Osteocyte (in vitro differentiated cells): ENCODE measurements at places on chromosomes 16 and 17. TPM values are rescaled to one million over a fixed set of nuclear protein-coding genes. Genes with fewer than 3 reads are reported as not detected.

DNA sequence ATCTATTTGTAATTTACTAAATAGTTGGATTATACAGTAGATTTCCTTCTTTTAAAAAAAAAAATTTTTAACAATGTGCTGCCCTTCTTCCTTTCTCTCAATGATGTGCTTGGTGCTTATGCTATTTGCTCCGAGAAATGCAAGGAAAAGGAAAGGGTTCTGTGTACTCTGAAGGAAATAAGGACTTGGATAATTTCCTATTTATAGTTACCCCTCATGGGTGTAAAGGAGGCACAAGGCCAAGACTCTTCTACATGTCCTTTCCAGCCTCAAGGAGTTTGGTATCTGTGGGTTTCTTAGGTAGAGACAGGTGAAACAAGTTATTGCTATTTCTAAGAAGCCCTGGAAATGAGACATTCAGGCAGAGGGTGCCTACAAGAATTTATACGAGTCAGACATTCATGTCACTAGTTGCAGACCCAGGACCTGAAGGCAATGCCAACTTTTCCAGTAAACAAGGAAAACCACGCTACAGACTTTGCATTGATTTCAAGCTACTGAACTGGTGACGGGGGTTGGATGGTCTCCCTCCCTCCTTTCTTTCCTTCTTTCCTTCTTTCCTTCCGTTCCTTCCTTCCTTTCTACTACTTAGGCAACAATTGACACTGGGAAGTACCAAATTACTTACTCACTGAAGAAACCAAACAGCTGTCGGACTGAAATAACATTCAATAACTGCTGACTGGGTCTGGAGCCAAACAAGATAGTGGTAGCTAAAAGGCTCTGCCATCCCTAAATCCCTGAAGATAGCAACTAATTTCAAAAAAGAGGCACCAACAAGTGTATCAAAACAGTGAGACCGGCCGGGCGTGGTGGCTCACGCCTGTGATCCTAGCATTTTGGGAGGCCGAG is 33.8 kb upstream of the GHDC start:
- no peak overlapping the region for H3K4me3 ChIP-seq
- H3K27me3 ChIP-seq, result no peaks in the 10 kb centered on the region
- no peak for DNase-seq

Gene CD7
- total RNA-seq, result 1.0 TPM in 2 replicates

Gene CDK5R1
- total RNA-seq, result 1.4 and 1.8 TPM in 2 replicates

Gene DHODH
- 6.2 and 7.4 TPM in 2 replicates for total RNA-seq

- peaks cover 2% of the 10 kb centered on the region for H3K36me3 ChIP-seq
- peaks cover 13% of the 10 kb centered on the region for H3K4me1 ChIP-seq
- no peaks in the 10 kb centered on the region for H3K27me3 ChIP-seq
- DNase-seq, result no peak
These were observed 346.9 kb downstream of the FOXL1 start for GRCh38 chr16:86925067-86925791.

Gene ALOX15B
- not detected in 2 replicates for total RNA-seq

Gene AGRP
- total RNA-seq, result not detected in 2 replicates

- no peak for DNase-seq
- H3K36me3 ChIP-seq, result no peaks in the 10 kb centered on the region
- H3K4me1 ChIP-seq, result peaks cover 36% of the 10 kb centered on the region
- no peak overlapping the region for H3K4me3 ChIP-seq
These were observed 135.4 kb upstream of the AXIN2 start for GRCh38 chr17:65696739-65697394.

GRCh38 chr16:55045756-55046460 is 115.2 kb downstream of the IRX5 start:
- no peaks in the 10 kb centered on the region for H3K36me3 ChIP-seq
- H3K4me3 ChIP-seq, result no peak overlapping the region
- no peak overlapping the region for H3K27ac ChIP-seq
- no peaks in the 10 kb centered on the region for H3K4me1 ChIP-seq
- H3K27me3 ChIP-seq, result no peaks in the 10 kb centered on the region

GRCh38 chr17:83058266-83058798 is 21.1 kb upstream of the METRNL start:
- no peak for DNase-seq
- H3K4me1 ChIP-seq, result peaks cover 9% of the 10 kb centered on the region
- H3K27me3 ChIP-seq, result no peaks in the 10 kb centered on the region
- no peaks in the 10 kb centered on the region for H3K36me3 ChIP-seq
- no peak overlapping the region for H3K4me3 ChIP-seq
- no peak overlapping the region for H3K27ac ChIP-seq

Gene METTL2A
- 22.0 and 24.3 TPM in 2 replicates for total RNA-seq

GRCh38 chr16:84836234-84836647 is 16.5 kb downstream of the CRISPLD2 start:
- H3K36me3 ChIP-seq, result no peaks in the 10 kb centered on the region
- no peaks in the 10 kb centered on the region for H3K27me3 ChIP-seq
- H3K4me3 ChIP-seq, result no peak overlapping the region
- DNase-seq, result peak; percentile 95
- H3K27ac ChIP-seq, result peak overlapping the region; percentile 91

Gene SHISA9
- total RNA-seq, result 0.05 TPM in 1 of 2 replicates, not detected in the other

- no peak overlapping the region for H3K4me3 ChIP-seq
- H3K27me3 ChIP-seq, result no peaks in the 10 kb centered on the region
- H3K36me3 ChIP-seq, result peaks cover 27% of the 10 kb centered on the region
- no peak overlapping the region for H3K27ac ChIP-seq
- DNase-seq, result no peak
- H3K4me1 ChIP-seq, result peaks cover 1% of the 10 kb centered on the region
These were observed 27.9 kb downstream of the CPPED1 start for GRCh38 chr16:12775656-12776236.

DNA sequence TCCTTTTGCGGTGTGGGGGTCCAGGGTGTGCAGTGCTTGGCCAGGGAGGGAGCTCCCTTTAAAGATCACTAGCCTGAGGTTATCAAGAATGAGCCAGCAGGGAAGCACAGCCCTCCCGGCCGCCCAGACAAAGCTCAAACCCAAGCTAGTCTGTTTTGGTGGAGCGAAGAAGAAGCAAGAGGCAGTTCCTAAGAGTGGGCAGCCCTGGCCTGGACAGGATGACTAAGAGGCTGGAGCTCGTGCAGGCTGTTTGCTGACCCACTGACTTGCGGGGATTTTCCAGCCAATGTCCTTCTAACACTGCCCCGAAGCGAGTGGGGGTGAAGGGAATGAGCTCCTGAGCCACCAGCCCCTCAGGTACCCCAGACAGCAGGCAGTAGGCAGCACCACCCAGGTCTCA is 134.4 kb downstream of the COPRS start:
- no peak overlapping the region for H3K4me3 ChIP-seq
- no peaks in the 10 kb centered on the region for H3K36me3 ChIP-seq
- DNase-seq, result peak; percentile 76
- H3K27ac ChIP-seq, result peak overlapping the region; percentile 41
- H3K27me3 ChIP-seq, result no peaks in the 10 kb centered on the region
- peaks cover 32% of the 10 kb centered on the region for H3K4me1 ChIP-seq

Gene ABCA9
- 1.1 and 1.8 TPM in 2 replicates for total RNA-seq

- H3K36me3 ChIP-seq, result peaks cover 3% of the 10 kb centered on the region
- H3K27me3 ChIP-seq, result no peaks in the 10 kb centered on the region
- DNase-seq, result no peak
- H3K4me3 ChIP-seq, result no peak overlapping the region
- peak overlapping the region; percentile 87 for H3K27ac ChIP-seq
These were observed 12.2 kb downstream of the VASN start for GRCh38 chr16:4383591-4384444.

Gene JPT2
- total RNA-seq, result 53.6 and 55.1 TPM in 2 replicates

DNA sequence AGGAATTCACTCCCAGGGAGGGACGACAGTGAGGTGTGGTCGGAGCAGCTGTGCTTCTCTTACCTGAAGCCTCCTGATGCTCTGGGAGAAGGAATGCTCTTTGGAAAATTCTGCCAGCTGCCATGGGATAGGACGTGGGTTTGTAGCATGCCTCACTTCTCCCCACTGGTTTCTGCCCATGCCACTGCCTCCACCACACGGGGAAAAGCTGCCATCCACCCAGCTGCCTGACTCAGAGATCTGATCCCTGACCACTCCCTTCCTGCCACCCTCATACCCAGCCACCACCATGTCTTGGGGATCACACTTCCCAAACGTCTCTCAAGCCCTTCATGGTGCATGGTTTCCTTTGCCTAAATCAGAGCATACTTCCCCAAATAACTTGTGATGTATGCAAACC is 80.0 kb downstream of the CPPED1 start:
- H3K27ac ChIP-seq, result peak overlapping the region; percentile 9
- H3K4me1 ChIP-seq, result peaks cover 46% of the 10 kb centered on the region
- DNase-seq, result peak; percentile 46
- no peaks in the 10 kb centered on the region for H3K27me3 ChIP-seq

DNA sequence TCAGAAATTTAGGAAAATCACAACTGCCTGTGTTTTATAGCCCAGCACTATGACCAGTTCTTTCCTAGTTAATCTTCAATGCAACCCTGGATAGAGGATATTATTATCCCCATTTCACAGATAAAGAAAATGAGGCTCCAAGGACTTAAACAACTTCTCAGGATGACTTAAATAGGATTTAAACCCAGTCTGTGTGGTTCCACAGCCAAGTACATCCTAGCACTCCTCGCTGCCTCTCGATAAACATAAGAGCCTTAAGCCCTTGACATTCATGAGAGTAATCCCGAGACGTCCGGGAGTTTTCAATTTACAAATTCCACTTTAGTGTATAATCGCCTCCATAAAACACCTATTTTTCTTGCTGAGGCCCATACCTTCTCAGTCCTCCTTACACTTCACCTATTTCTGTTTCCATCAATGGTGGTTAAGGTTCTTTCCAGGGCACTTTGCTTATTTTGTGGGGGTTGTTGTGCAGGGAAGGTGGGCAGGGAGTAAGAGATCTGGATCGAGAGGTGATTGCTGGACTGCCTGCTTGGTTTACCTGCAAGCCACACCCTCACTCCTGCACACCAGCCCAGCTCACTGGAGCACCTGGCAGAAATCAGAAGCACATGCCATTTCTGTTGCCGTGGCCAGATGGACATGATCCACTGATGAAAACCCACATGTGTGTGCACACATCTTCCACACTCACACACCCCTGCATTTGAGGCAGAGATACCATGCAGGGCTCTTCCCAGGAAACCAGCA is 50.5 kb downstream of the ASIC2 start:
- peaks cover 6% of the 10 kb centered on the region for H3K27me3 ChIP-seq
- no peaks in the 10 kb centered on the region for H3K4me1 ChIP-seq
- no peak for DNase-seq
- no peak overlapping the region for H3K27ac ChIP-seq
- no peaks in the 10 kb centered on the region for H3K36me3 ChIP-seq

DNA sequence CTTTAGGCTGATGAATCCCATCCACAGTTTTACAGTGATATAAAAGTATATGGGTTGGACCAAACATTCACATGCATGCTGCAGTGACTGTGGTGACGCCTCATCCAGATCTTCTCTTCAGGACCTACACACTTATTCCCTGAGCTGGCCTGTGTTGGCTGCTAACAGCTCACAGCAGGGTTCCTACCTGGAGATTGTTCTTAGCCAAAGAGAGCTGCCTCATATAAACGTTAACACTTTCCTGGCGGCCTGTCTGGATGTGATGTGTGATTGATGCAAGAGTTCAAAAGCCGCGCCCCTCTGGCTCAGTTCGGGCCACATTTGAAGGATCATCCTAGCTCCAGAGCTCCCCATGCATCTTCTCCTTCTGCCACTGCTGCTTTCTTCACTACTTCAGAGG is 93.0 kb upstream of the NETO2 start:
- DNase-seq, result no peak
- H3K4me3 ChIP-seq, result no peak overlapping the region
- no peaks in the 10 kb centered on the region for H3K27me3 ChIP-seq
- H3K27ac ChIP-seq, result no peak overlapping the region
- H3K36me3 ChIP-seq, result peaks cover 22% of the 10 kb centered on the region
- peaks cover 24% of the 10 kb centered on the region for H3K4me1 ChIP-seq

- no peak overlapping the region for H3K27ac ChIP-seq
- H3K4me3 ChIP-seq, result no peak overlapping the region
- peaks cover 4% of the 10 kb centered on the region for H3K27me3 ChIP-seq
- peaks cover under 1% of the 10 kb centered on the region for H3K4me1 ChIP-seq
- H3K36me3 ChIP-seq, result no peaks in the 10 kb centered on the region
- DNase-seq, result no peak
These were observed 45.1 kb downstream of the CBFA2T3 start for GRCh38 chr16:88931936-88932335.

Gene CLEC18A
- total RNA-seq, result 1.1 and 1.2 TPM in 2 replicates

DNA sequence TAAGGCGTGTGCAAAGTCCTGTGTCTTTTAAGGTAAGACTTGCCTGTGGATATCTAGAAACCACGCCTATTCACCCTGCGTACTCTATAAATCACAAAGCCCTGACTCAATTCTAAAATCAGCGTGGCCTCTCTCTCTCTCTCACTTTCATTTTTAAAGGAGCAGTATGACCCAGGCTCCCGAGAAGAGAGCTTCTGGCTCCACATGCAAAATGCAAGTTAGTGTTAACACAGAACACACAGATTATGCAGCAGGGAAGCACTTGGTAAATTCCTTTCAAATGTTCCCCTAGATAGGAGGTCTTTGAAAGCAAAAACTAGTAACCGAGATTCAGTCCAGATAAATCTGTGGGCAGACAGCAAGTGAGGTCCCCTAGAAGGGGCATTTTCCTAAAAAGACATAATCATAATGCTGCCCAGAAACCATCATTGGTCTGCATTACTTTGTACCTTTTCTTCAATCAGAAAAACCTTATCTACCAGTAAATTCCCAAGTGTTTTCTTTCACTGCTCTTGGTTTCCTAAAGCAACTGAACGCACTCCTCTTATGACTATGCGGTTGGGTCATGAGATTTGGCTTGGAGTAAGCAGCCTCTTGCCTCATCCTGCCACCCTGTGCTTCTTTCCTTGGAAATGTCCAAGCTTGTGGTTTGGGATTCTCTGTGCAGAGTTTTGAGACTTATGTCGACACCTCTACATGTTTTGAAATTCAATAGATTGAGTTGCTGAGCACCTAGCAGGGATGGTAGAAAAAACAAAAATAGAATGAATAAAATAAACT is 31.7 kb upstream of the KCNJ2 start:
- H3K36me3 ChIP-seq, result no peaks in the 10 kb centered on the region
- DNase-seq, result no peak
- H3K4me1 ChIP-seq, result peaks cover 19% of the 10 kb centered on the region
- H3K27me3 ChIP-seq, result no peaks in the 10 kb centered on the region
- H3K4me3 ChIP-seq, result peak overlapping the region; percentile 49
- peak overlapping the region; percentile 42 for H3K27ac ChIP-seq

DNA sequence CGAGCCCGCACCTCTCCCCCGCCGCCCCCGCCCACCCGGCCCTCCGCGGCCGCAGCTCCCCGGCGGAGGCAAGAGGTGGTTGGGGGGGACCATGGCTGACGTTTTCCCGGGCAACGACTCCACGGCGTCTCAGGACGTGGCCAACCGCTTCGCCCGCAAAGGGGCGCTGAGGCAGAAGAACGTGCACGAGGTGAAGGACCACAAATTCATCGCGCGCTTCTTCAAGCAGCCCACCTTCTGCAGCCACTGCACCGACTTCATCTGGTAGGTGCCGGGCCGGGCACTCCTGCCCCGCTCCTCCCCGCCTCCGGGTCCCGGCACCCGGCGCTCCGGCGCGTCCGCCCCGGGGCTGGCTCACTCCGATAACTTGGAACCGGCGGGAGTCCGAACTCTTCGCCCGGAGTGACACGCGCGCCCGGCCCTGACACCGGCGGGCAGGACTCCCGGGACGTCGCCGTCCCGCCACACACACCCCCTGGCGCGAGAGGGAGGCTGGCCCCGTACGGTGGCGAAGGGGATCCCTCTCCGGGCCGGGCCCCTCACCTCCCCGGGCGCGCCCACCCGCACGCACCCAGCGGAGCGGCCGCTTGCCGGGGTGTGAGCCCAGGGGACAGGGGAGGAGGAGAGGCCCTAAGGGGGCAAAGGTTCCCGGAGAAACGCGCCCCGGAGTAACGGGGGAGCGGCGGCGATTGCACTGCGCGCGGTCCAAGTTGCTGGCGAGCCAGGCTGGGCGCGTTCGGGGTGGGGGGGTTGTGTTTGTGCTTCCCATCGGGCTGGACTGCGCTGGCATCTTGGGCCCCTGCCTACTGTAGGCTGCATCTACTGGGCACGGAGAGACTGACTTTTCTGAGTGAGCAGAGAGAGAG is 581 bp downstream of the PRKCA start:
- peak overlapping the region; percentile 97 for H3K4me3 ChIP-seq
- peaks cover 43% of the 10 kb centered on the region for H3K4me1 ChIP-seq
- peak overlapping the region; percentile 88 for H3K27ac ChIP-seq
- peaks cover 10% of the 10 kb centered on the region for H3K36me3 ChIP-seq
- DNase-seq, result peak; percentile 87

Gene CLEC10A
- total RNA-seq, result not detected in 2 replicates
